Trophoblast cell (in vitro differentiated cells and primary cell): ENCODE measurements at places on chromosomes 5 and 9.

DNA sequence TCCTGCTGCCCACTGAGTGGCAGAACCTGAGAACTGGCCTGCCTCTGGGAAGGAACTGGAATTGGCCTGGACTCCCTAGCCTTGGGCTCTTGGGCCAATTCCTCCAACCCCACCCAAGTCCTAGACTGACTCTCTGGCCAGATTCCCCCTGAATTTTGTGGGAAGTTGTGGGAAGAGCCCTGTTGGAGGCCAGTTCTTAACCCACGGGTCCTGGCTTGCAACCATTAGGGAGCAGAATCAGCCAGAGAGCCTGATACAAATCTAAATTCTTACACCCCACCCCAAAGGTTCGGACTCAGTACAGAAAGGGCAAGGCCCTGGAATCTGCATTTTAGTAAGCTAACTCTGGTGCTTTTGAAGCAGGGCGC is 125.3 kb upstream of the SLC25A48 start:
- DNase-seq = no peak

- no peak for DNase-seq
These were observed 3.5 kb downstream of the PAX5 start for GRCh38 chr9:37030611-37030939.

DNA sequence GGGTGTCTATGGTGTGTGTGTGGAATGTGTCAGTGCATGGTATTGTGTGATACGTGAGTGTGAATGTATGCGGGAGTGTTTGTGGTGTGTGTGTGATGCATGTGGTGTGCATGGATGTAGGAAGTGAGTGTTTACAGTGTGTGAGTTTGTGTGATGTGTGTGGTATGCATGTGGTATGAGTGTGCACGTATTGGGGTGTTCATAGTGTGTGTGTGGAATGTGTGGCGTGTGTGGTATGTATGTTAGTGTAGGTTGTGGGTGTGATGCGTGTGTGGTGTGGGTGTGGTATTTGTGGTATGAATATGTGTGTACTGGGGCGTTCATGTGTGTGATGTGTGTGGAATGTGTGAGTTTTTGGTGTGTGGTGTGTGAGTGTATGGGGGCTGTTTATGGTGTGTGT is 40.1 kb upstream of the BICD2 start:
- no peak for DNase-seq

DNA sequence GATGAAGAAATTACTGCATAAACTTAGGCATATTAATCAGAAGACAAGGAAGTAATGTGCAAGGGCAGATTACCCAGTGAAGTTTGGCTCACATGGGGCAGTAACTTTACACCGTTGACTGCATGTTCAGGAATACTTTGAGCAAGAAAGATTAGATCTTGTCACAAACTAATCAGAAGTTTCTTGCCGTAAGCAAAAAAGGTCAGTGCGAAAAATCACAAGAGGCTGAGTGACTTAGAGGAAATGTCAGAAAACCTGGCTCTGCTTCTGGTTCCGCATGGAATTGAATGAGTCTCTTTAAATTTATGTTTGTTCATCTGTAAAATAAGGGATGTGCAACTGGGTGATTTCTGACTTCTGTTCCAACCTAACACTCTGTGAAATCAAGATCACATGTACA is 64.4 kb downstream of the PARP8 start:
- peak; percentile 67 for DNase-seq

DNA sequence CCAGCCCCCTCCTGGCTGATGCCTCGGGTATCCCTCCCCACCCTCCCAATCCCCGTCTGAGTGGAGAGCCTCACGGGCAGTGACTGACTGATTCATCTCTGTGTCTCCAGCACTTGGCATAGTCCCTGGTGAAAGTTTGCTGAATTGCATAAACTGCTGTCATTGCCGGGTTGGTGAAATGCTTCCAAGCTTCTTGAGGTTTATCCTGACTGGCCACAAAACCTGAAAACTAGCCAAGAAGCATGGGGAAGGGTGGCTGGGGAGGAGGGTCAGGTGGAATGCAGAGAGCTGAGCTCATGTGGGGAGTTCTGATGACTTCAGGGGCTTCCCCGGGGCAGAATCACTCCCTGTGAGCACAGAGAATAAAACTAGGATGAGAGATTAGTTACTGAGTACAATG is 56.9 kb upstream of the GGTA1 start:
- DNase-seq = peak; percentile 30

- no peak for DNase-seq
These were observed 269.6 kb upstream of the RIOK2 start for GRCh38 chr5:97452646-97453045.

DNA sequence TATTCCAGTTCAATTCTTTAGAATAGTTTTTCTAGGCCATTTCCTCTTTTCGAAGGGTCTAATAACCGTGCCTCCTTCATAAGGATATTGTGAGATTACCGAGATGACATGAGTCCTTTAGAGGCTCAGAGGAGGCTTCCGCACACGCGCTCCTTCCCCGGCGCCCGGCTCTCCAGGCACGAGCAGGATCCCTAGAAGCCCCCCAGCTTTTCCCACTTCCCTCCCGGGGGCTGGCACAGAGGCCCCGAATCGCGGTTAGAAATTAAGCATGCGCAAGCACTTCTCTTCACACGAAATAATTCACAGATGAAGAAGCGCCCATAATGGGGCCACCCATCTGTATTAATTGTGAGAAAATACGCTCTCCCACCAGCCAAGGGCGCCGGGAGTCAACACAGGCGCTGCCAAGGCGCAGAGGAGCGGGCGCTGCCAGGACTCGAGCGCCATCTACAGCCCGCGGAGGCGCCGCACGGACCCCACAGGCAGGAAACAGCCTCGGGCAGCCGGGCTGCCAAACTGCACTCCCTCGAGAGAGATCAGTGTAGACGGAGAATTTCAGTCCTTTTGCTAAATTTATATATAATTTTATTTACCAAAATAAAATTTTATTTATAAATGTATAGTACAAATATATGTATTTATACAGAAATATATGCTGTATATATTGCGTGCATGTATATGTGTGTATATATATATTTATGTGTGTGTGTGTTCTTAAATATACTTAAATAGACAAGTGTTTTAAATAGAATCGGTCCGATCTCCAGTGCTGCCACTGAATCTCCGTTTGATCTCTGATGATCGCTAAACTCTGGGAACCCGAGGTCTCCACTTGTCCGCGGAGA is 258.1 kb upstream of the NFIL3 start:
- DNase-seq = peak; percentile 60

DNA sequence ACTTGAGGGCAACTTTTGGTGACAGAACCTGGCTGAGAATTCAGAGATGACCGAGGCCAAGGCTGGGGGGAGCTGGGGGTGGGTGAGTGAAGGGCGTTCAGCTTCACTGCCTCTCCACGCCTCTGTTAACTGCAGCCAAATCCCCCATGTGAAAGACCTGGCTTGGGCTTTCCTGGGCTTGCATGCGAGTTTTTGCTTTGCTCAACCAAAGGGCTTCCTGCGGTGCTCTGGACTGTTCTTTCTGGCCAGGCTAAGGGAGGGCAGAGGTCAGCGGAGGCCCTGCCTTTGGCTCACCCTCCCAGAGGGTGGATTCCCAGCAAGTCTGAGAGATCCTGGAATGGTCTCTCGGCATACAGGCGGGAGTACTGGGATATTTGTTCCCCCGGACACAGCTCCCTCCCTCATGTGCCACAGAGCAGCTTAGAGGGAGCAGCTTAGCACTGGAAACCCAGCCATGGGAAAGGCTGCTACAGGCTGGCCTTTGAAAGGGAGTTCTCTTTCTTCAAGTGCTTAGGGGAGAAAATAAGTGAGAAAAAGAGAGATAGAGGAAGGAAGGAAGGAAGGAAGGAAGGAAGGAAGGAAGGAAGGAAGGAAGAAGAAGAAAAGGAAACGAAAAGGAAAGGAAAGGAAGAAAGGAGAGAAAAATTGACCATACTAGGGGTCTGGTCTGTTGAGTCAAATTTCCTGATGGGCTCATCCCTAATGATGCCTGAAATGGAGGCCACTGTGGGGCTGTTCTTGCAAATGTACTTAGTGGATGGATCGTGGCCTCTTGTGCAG is 158.8 kb downstream of the FGF18 start:
- no peak for DNase-seq

GRCh38 chr5:1749346-1750124 is 50.1 kb downstream of the MRPL36 start:
- DNase-seq = no peak
